ENCODE measurements at places on chromosomes 1 and 21.
A peak's percentile ranks its signal among the peaks of the same experiment; 100 is the strongest.

- DNase-seq: no peak
Observed at GRCh38 chr1:184854496-184855140, 100.0 kb upstream of the EDEM3 start.

GRCh38 chr21:24224422-24224821 lies 1382.9 kb downstream of the MRPL39 start:
- no peak for DNase-seq

DNA sequence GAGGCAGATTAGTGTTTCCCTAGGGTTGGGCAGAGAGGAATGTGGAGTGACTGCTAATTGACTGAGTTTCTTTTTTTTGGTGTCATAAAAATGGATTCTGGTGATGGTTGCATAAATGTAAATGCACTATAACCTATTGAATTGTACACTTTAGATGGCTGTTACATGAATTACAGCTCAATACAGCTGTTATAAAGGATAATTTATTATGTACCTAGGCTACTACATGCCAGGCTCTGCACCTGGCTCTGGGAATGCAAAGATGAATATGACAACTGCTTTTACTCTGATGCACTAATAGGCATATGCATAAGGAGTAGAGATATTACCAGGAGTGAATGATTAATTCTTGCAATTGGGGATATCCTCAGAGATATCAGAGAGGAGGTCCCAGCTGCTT lies 345.3 kb downstream of the PTBP2 start:
- no peak for DNase-seq

- DNase-seq: peak; percentile 60
Observed at GRCh38 chr1:33683913-33684312, 180.0 kb upstream of the HMGB4 start.

DNA sequence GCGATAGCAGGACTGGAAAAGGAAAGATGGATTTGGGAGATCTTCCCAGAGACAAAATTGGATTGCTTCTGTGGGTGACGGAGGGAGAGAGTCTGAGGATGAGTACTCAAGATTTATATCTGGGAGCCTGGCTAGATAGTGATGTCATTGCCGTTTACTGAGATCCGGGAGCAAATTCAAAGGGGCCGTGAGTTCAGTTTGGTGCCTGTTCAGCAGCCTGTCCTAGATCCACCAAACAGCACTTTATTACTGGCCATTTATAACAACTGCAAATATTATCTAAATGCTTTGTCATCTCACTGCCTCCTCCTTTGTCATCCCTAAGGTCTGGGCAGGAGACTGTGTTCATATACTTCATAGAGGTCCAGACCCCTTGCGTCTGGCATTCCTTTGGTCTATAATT lies 29.2 kb downstream of the MAPKAPK2 start:
- no peak for DNase-seq

- no peak for DNase-seq
Observed at GRCh38 chr1:62625415-62625814, 28.1 kb downstream of the ANGPTL3 start.

DNA sequence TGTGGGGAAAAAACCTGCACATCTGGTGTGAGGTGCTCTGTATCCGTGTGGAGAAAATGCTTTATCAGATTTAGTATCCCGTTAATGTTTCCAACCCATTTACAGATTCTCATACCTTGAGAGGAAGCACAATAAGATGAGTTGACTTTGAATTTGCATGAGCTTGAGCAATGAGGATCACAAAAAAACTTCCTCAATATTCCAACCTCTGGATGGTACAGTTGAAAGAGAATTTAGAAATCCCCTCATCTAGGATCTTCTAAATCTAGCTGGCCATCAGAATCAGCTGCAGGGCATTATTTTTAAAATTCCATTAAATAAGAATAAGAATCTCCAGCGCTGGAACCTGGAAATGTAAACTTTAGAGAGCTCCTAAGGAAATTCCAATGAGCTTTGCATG lies 82.5 kb upstream of the NR5A2 start:
- DNase-seq: no peak

GRCh38 chr1:119731060-119731459 lies 19.3 kb downstream of the PHGDH start:
- DNase-seq: no peak

- peak; percentile 38 for DNase-seq
Observed at GRCh38 chr1:149962039-149962647, 25.5 kb upstream of the MTMR11 start.

DNA sequence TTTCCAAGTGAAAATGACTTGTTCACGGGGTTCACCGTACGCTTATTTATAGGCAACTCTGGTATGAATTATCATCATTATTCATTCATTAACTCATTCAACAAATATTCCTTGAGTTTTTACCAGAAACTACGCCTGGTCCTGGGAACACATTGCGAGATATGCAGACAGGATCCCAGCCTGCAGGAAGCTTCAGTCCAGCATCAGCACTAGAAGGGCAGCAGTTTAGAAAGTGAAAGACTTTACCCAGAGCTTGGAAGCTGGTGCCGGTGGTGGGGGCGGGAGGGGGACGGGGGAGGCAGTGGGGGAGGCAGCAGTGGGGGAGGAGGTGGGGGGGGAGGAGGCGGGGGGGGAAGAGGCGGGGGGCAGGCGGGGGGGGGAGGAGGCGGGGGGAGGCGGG lies 55.9 kb downstream of the SETD4 start:
- DNase-seq: no peak

- DNase-seq: peak; percentile 87
Observed at GRCh38 chr1:16717336-16718098, 22.8 kb upstream of the RNU1-4 start.

DNA sequence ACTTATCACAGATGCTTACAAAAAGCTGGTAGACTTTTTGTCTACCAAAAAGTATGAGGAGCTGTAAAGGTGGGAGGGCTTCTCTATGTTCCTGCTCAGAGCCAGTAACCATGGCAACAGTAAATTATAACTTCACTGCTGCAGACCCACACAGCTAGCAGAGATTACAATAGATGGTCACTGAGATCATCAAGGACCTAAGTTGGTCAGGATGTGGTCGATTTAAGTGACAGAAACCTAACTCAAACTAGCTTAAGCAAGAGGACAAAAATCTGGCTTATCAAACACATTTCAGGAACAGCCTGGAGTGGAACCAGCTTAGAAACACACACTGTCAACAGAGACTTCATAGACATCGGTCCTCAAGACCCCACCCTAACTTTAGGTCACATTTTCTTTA lies 113.4 kb upstream of the ATP1A1 start:
- DNase-seq: no peak

DNA sequence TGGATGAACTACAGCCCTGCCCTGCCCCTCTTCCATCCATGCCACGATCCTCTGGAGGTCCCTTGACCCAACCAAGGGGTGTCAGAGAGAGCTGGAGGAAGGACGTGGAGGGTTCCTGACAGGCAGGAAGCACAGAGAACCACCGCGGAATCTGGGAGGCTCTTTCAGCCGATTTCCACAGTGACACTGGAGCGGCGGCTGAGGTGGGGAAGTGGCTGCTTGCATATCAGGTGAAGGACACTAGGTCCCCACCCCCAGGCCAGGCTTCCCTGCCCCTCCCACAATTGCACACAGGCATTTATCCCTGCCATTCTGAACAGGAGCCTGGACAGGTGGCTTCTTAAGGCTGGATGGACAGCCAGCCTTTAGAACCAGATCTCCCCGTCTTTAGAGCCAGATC lies 17.5 kb downstream of the LRRC71 start:
- no peak for DNase-seq

- no peak for DNase-seq
Observed at GRCh38 chr1:208909011-208909984, 665.1 kb upstream of the PLXNA2 start.

DNA sequence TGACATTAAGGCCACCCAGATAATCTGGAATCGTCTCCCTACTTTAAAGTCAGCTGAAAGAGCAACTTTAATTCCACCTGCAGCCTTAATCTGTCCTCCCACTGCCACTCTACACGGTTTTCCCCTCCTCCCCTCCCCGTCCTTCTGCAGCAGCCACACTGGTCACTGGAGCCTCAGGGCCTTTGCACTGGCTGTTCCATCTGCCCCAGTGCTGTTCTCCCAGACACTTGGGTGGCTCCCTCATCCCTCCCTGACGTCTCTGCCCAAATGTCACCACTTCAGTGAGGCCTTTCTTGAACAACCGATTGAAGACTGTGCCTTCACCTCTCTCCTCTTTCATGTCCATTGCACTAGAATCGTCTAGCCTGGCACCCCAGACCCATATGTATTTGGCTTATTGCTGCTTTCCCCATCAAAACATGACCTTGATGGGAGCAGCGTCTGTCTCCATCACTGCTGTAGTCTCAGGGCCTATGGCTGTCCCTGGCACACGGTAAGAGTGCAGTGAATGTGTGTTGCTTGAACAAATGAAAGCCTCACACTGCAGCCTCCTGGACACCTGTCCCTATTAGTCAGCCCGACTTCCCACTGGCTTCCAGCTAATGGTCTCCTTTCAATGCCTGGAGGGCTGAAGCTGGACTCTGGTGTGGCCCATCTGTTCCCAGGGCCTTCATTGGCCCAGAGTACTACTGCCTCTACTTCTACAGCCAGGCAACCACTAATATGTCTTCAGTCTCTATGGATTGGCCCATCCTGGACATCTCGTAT lies 10.6 kb upstream of the PRDM16 start:
- DNase-seq: no peak

- DNase-seq: no peak
Observed at GRCh38 chr1:21531241-21531640, 22.0 kb downstream of the ALPL start.

- DNase-seq: no peak
Observed at GRCh38 chr1:65921446-65921845, 128.8 kb downstream of the PDE4B start.

DNA sequence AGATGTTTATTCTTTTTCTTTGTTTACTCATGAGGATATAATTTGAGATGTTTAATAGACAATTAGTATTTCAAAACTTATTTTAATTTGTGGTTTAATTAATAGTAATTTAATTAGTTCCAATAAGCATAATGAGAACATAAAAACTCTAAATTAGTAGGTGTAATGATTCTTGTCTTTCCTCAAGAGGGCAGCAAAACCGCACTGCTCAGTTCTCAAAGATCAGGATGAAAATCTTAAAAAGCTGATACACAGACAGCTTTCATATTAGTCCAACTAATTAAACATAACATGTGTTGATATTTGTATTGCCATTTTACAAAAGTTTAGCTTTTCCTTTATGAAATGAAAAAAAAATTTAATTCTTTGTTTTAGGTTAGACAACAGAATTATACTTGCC lies 106.7 kb upstream of the C21orf91 start:
- no peak for DNase-seq

- DNase-seq: no peak
Observed at GRCh38 chr1:52574594-52574993, 21.7 kb upstream of the TUT4 start.

GRCh38 chr1:27476237-27476636 lies 13.7 kb downstream of the WASF2 start:
- DNase-seq: no peak

GRCh38 chr1:59678493-59679228 lies 136.1 kb upstream of the HOOK1 start:
- no peak for DNase-seq

GRCh38 chr1:209012443-209013196 lies 570.9 kb upstream of the CAMK1G start:
- no peak for DNase-seq

GRCh38 chr1:172547071-172547470 lies 14.1 kb downstream of the SUCO start:
- DNase-seq: no peak

- no peak for DNase-seq
Observed at GRCh38 chr1:96649301-96649700, 72.3 kb upstream of the PTBP2 start.

DNA sequence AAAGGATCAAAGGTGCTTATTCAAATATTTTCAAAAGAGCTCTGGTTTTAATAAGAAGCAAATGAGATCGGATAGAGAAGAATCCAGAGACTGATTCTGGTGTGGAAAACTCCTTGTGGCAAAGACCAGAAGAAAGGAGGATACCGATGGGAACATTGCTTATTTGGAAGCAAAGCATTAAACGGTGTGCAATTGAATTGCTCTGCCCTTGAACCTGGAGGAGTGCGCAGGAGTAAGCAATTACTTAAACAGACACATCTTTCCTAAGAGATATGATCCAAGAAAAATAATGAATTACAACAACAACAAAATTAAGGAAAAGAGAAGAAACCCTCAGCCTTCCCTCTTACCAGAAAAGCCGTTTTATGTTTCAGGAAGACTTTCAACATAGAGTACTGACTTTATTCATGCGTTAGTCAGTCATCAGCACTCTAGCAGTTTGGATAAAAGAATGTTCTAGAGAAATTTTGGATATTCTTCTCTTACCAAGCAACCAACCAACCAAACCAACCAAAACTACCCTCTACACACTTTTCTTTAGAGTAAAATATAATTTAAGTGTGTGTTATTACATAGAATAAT lies 191.7 kb downstream of the NTMT2 start:
- no peak for DNase-seq

DNA sequence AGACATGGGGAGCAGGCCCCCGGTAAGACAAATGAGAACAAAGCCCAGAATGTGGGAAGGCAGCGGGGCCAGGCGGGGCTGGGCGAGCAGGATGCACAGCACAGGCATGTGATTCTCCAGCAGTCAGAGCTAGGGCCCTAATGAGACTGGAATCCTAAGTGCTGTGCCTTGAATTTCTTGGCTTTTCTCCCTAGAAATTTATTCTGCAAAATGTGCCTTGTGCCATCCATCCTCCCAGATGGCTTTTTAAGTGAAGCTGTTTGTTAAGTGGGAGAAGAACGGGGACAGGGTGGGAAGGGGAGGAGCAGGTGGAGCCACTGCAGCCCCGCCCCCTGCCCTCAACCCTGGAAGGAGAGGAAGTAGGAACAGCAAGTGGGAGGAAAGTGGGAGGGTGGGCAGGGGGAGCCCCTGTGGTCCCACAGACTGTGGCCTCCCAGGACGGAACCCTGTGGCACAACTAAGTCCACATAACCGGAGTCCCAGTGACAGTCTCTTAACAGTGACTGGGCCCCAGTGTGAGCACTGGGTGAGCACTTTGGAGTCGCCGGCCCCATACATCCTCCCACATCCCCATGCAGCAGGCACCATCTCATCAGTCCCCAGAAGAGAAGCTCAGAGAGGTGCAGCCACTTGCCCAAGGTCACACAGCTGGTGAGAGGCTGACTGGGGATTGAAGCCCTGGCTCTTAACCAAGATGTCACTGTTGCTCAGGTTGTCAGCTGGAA lies 216.9 kb downstream of the MATN1 start:
- no peak for DNase-seq

GRCh38 chr1:153483776-153484175 lies 23.3 kb upstream of the S100A7 start:
- DNase-seq: no peak

GRCh38 chr21:35390013-35390776 lies 341.1 kb upstream of the RUNX1 start:
- no peak for DNase-seq

- no peak for DNase-seq
Observed at GRCh38 chr1:240515505-240515904, 96.5 kb downstream of the GREM2 start.

GRCh38 chr1:202311875-202312635 lies 29.7 kb downstream of the UBE2T start:
- no peak for DNase-seq
